Fibroblast of villous mesenchyme (primary cell): ENCODE measurements at places on chromosomes 16 and 17. TPM values are rescaled to one million over a fixed set of nuclear protein-coding genes. Genes with fewer than 3 reads are reported as not detected.
A peak's percentile ranks its signal among the peaks of the same experiment; 100 is the strongest.

The ITGB3 gene
- total RNA-seq = 79.9 and 95.0 TPM in 2 replicates

DNA sequence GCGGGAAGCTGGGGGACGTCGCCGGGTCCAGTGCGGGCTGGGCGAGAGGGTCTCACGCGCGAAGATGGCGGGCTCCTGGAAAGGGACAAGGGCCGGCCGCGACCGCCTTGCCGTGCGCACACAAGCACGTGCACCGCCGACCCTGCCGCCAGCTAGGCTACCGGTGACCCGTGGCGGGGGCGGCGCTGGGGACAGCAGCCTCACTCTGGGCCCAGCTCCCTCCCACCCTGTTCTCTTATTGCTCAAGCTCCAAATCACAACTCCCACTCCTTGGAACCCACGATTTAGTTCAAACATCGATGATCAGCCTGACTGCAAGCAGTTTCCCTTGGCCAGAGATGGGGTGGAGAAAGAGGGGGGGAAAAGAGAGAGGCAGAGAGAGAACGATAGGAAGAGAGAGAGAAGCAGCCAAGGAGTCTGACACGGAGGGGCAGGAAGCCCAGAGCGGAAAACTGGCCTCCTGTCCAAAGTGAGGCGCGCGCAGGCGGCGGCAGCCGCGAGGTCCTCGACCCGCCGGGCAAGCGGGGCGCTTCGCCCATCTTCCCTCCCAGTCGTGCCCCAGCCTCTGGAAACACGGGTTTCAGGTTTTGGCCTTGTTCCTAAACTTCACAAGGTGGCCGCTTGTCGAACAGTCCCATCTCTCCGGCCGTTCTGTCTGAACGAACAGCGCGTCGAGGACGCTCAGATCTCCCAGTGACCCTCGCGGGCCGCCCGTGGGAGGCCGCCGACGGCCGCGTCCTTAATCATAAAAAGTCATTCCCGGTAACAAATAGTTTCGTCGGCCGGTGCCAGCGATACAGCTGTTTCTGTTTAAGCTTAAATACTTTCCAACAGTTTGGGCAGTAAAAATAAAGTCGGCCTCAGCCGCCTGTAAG, 1.7 kb upstream of the CBX8 start:
- DNase-seq = no peak

GRCh38 chr17:27379888-27380533, 76.2 kb upstream of the KSR1 start:
- peak; percentile 66 for DNase-seq

- peak; percentile 30 for DNase-seq
These were observed 25.3 kb upstream of the TMEM101 start for GRCh38 chr17:44039829-44040635.

- peak; percentile 74 for DNase-seq
These were observed 16.4 kb upstream of the SMIM36 start for GRCh38 chr17:55527540-55528118.

GRCh38 chr17:63764716-63765115, 8.7 kb downstream of the CCDC47 start:
- DNase-seq = no peak

- DNase-seq = peak; percentile 4
These were observed 4.5 kb downstream of the MFSD6L start for GRCh38 chr17:8794636-8795035.
